ENCODE measurements at places on chromosomes 1 and 21.

- DNase-seq: no peak
Observed at GRCh38 chr1:37094302-37094701, 60.0 kb upstream of the GRIK3 start.

DNA sequence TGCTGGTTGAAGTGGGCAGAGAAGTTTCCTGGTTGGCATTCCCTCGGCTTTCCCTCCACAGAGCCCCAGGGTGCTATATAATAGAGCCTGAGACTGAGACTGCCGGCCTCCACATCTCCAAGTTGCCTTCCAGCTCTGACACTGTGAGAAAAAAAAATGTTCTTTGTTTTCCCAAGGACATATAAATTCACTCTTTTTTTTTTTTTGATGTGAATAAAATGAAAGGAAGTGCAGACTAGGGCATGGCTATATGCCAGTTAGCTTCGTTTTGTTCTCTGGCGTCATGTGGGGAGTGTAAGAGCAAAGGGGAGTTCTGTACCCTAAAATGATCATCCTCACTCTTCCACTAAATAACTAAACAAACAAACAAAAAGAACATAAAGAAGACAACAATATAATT lies 101.6 kb downstream of the TNFSF18 start:
- no peak for DNase-seq

- DNase-seq: peak; percentile 83
Observed at GRCh38 chr1:246597340-246597739, 31.1 kb downstream of the CNST start.

DNA sequence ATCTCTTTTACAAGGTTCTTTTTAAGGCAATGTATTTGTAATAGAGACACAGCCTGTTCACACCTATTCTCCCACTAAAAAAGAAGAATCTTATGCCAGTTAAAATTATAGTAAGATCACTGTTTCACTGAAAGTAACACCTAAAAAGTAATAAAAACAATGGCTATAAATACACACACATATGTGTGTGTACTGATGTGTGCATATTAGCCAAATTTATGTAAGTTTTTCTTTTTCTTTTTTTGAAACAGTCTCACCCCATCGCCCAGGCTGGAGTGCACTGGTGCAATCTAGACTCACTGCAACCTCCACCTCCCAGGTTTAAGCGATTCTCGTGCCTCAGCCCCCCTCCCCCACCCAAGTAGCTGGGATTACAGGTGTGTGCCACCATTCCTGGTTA lies 56.8 kb upstream of the SLC30A10 start:
- DNase-seq: no peak

DNA sequence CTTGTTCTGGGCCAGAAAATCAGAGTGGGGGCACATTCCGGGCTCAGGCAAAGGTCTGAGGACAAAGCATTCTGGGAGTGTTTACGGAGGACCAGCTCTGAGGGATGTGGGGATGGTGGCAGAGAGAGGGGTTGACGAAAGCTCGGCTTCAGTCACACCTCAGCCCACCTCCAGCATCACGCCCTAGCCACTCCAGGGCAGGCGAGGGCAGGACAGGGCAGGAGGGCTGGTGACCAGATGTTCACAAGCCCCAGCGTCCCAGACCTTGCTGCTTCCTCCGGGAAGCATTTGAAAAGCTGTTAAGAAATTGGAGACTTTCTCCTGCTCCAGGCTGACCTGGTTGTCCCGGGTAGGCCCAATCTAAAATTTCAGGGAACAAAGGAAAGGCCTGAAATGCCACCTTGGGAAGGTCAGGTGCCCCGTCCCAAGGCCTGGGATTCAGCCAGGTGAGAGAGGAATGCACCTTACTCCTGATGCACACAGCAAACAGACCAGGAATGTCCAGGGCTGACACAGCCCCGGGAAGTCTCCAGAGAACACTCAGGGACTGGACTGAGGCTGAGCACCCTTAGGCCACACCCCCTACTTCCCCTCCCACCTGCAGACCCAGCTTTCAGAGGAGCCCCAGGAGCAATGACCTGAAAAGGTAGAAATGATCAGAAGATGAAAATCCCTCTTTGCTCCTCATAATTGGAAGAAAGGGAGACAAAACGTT lies 71.9 kb upstream of the KLHDC7A start:
- DNase-seq: no peak

GRCh38 chr1:155080312-155081228 lies 1.9 kb downstream of the EFNA3 start:
- no peak for DNase-seq

DNA sequence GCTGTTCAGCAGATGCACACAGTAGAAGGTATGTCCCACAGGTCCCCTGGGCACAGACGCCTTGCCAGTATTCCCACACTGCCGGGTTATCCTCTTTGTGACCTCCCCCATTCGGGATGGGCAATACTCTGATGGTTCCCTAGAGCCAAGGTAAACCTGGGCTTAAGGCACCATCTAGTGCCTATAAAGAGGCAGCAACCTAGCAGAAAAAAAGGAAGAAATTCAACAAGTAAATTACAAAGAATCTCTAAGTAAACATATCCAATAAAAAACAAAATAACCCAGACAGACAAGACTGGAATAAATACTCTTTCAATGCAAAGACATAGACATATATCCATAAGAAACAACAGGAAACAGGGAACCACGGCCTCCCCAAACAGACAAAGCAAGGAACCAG lies 39.4 kb downstream of the HSF2BP start:
- no peak for DNase-seq

DNA sequence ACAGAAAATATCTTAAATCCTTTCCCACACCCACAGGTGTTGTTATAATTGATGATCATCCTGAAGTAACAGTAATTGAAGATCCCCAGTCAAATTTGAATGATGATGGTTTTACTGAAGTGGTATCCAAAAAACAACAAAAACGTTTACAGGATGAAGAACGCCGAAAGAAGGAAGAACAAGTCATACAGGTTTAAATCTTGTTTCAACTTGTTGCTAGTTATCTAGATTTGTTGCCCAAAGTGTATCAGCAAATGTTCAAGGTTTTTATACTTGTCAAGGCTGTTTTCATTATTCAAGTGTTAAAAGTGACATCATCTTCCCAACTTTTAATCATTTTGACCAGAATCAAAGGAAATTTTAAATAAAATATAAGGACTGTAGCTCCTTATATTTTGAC lies 64.7 kb downstream of the PRRC2C start:
- DNase-seq: no peak

DNA sequence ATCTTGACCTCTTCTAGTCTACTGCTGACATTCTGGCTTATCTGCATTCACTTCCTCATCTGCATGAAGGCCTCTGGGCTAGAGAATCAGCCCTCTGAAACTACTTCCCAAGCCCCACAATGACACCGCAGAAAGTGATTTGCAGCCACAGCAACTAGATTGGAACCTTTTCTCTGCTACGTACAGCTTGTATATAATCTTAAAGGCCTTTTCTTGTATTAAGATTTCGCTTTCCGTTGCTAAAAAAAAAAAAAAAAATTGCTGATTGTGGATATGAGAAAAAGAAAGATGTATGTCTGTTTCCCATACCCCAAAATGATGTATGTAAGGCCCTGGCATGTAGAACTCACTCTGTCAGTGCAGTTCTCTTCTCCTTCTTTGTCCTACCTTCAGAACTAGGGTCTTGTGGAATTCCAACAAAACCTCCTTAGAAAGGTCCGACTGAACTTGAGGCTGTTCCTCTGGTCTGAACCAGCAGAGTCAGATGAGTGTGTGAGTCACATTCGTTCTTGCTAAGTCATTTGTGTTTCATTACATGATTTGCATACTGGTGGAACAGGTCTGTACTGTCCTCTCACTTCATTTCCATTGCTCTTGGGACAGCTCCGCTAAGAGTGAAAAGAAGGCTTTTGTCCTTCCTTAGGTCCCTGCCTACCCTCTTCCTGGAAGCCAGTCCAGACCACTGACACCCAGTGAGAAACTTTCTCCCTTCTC lies 62.7 kb downstream of the PLPP3 start:
- peak; percentile 62 for DNase-seq

DNA sequence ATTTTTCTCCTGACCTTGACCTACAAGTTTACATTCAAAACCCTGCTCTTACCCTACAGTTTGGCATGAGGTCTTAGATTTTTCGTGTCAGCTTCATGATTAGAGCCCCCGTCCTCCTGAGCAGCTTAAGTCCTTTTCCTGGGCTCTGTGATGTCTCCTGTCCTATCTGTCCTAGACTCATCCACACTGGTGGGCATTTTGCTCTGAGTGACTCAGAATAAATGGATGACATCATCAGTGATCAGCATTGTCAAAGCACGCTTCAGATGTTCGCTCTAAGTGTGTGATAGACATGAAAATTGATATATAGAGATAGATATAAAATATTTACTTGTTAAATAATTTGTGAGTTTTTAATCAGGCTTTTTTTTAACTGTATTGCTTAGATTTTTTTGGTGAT lies 21.8 kb downstream of the RGS13 start:
- DNase-seq: no peak

GRCh38 chr1:93349231-93350135 lies 3.8 kb downstream of the DR1 start:
- peak; percentile 43 for DNase-seq

- no peak for DNase-seq
Observed at GRCh38 chr1:231327617-231328016, 10.0 kb downstream of the EXOC8 start.

GRCh38 chr1:241640867-241641622 lies 876 bp upstream of the CHML start:
- DNase-seq: peak; percentile 42

GRCh38 chr1:237591353-237591752 lies 299.4 kb downstream of the ZP4 start:
- DNase-seq: no peak

GRCh38 chr1:91749788-91750231 lies 136.1 kb downstream of the TGFBR3 start:
- no peak for DNase-seq

DNA sequence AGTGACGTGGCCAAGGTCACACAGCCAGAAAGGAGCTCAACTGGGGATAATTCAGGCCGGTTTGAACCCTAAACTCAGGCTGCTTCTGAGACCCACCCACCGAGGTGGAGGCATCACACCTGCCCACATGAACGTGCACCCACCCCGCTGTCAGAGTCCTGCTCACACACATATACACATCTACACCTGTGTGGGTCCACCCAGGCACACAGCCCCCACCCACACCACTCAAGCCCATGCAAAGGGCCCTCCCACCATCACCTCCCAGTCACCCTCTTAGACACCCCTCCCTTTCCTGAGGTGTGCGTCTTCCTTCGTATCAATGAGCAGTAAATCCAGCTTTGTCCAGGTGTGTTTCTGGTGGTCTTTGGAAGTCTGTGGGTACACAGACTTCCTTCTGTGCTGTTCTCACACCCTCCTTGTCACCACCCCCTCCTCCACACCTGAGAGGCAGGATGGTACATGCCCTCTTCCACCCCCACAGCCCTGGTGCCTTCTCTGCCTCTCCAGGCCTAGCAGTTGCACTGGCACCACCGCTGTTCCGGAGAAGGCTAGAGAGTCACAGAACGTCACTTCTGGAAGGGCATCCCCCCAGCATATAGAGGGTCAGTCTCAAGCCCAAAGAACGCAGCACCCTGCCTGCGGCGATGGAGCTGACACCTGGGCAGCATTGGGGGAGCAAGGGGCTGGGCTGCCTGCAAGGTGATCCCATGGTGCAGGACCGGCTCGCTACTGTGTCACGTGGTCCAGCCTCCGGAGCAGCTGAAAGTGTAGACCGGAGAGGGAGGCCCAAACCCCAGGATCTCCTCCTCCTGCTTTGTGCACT lies 18.9 kb upstream of the FAM131C start:
- no peak for DNase-seq

- DNase-seq: peak; percentile 94
Observed at GRCh38 chr1:206001476-206001888, 1.7 kb downstream of the RAB7B start.

GRCh38 chr1:151799179-151800022 lies 5.8 kb downstream of the LINGO4 start:
- DNase-seq: peak; percentile 9

- DNase-seq: peak; percentile 86
Observed at GRCh38 chr1:150192012-150192411, 42.3 kb downstream of the PLEKHO1 start.

DNA sequence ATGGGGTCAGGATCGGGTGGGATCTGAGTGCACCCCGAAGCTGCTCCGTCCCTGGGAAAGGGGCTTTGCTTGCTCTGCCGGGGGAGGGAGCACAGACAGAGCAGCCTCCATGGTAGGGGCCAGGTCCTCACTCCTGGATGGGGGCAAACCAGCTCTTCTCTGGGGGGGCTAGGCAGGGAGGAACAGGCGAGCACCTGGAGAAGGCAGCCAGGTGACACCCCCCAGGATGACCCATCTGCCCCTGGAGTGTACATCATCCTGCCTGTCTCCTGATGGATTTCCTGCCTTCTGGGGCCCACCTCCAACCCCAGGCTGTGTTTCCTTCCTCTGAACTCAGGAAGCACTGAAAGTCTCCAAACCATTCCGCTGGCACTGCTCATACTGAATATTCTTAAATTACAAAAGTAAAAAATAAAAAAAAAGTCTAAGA lies 248.0 kb downstream of the RHOU start:
- DNase-seq: no peak

DNA sequence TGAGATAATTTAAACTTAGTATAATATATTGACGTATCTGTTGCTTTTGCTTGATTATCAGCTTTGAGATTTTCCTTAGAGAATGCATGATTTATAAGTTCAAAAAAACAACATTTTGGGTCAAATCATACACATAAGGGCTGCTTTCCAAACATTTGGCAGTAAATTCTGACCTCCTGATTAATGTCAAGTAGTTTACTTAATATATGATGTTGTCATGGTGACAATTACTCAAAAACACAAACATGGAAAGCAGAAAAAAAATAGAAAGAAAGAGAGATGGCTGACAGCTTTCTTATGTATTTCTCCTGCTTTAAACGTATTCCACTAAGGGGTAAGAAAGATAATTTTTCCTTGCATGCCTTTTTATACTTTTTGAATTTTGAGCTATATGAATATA lies 258.2 kb upstream of the C1orf105 start:
- no peak for DNase-seq

DNA sequence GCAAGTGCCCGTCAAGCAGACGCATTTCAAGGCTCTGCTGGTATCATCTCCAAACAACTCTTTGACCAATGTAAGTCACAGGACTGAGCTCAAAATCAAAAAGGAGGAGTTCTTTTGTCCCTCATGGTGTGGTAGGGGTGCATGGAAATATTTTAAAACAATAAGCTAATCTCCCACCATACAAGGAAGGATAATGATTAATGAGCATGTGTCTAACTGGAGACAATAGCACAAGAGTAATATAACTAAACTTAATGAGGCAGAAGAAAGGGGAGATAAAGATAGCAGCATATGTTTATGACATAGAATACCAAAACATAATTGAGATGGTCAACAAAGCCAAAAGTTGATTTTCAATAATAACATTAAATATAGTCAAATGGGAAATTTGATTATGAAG lies 668.0 kb upstream of the ZP4 start:
- DNase-seq: no peak

Measured in choroid plexus epithelial cell (primary cell).